Stimulated activated CD8-positive, alpha-beta memory T cell treated with anti-CD3 and anti-CD28 coated beads, Interleukin-7, amount 100 ng/mL, for 1 hour (primary cell): ENCODE measurements at places on chromosomes 3 and 15.

DNA sequence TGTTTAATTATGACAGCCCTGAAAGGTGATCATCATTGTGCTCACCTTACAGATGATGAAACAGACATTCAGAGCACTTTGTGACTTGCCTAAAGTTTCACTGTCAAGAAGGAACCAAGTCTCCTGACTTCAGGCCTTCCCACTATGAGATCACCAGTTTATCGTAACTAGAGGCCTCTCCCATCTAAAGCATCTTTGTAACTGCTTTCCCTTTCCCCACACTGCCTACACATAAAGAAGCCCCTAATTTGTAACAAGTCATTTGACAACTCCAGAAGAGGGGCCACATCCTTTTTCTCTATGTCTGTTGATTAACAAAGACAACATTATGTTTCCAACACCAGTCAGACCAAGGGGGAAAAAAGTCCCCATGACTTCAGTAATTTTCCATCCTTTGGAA is 1.1 kb downstream of the KLHL6 start:
- DNase-seq = no peak

GRCh38 chr15:81013396-81013929 is 12.7 kb downstream of the TLNRD1 start:
- DNase-seq = no peak

GRCh38 chr3:177689077-177689476 is 491.8 kb upstream of the TBL1XR1 start:
- DNase-seq = no peak

DNA sequence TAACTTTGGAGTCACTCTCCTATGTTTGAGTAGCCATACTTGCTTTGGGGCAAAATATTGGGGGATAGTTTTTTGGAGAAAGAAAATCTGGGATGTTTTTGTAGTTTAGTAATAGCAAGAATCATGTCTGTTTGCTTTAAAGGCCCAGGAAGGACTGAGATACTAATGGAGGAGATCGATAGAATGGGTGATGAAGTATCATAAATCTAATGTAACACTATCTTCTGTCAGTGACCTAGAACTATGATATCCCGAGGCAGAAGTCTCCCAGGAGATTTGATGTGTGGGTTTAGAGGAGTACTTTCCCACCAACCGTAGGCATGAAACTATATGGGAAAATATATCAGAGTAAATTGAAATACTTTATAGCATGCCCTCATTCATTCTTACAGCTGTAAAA is 21.0 kb upstream of the NFKBIZ start:
- no peak for DNase-seq

DNA sequence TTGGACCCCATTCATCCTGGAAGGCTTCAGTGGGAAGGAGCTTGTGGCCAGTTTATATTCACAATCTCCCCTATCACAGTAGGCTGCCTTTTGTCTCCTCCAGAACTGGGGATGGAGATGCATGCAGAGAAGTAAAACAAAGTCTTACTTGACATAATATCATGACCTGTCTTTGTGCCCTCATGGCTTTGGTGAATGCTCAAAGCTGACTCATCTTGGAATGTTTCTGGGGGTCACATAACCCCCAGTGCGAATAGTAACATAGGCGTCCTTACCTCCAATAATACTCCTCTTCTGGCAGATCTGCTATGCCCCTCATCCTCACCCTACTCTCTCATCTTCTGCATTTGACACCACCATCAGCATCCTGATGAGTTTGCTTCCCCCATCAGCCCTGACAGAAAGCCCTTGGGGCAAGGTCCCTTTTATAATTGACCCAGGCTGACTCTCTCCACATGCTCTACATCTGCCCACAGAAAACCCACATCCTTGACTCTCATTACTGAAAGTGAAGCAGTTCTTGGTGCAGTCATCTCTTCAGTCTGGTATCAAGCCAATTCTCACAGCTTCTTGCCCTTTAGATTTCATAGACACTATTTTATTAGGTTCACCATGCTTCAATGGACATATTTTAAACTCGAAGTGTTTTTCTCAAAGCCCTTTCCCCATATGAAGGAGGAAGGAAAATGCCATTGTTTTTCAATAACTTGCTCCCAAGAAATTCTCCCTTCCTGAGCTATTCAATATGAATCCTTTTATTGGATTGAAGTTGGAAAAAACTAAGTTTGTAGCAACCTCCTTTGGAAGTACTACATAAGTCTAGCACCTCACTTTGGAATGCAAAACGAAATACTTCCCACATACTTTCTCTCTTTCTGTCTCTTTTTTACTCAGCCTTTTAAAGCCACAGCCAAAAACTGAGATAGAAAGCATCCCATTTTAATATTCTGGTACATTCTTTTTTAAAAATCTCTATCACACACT is 36.6 kb downstream of the OSTN start:
- DNase-seq = no peak

DNA sequence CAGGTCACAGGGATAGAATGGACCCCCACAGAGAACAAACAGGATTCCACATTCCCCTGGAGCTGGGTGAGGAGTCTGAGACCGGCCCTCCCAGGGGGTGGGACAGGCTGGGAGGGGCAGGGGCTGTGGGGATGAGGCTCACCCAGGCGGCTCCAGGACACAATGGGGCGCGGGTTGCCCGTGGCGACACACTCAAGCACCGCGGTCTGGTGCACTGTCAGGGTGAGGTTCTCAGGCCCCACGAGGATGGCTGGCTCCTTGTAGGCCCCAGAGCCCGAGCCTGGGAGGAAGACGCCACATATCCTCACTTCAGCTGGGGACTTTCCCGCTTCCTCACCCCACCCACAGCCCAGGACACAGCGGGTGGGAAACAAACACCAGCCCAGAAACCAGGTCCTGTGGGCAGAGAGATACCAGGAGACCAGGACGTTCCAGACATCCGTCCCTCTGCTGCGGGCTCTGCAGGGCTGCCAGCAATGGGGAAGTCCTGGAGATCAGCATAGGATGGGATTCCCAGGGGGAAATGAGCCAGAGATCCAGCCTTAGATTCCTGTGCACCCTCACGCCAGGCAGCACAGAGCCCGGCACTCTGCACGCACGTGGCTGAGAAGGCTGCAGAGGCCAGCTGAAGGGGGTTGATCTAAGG is 30.2 kb downstream of the RNU5B-1 start:
- no peak for DNase-seq

- no peak for DNase-seq
These were observed 63.5 kb downstream of the EPHB1 start for GRCh38 chr3:134858441-134859035.

DNA sequence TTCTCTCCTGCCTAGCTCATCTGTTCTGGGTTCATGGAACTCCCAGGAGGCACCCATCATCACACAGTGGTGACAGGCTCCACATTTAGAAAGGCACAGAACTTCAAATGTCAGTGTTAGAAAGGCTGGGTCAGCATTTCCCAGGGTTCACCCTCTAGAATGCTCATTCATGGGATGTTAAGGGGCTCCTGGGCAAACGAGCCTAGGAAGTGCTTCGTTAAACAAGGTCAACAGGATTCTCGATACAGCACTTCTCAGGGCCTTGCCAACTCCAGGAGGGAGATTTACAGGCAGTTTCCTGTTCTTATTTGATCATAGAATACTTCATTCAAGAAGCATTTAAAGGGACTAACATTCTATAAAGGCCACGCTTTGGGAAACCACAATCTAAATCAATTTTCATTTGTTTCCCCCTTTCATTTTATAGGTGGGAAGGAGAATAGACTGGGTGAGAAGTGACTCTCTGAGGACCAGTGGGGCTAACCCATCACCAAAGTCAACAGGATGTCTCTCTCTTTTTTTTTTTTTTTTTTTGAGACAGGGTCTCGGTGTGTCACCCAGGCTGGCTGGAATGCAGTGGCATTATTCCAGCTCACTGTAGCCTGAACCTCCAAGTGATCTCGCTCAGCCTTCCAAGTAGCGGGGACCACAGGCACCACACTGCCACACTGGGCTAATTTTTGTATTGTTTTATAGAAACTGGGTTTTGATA is 14.3 kb downstream of the IGDCC4 start:
- DNase-seq = no peak

DNA sequence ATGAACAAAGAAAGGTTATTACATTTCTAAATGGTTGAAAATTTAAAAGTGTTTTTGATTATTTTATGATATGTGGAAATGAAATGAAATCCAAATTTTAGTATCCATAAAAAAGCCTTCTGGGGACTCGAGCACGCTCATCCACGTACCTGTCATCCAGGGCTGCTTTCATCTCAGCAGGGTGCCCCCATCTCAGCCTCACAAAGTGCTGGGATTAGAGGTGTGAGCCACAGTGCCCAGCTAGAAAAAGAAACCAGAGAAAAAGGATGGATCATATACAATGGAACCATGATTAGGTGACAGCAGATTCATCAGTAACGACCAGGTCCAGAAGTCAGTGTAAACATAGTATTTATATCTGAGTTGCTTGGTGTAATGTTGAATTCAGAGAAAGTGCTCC is 49.7 kb downstream of the STARD5 start:
- DNase-seq = no peak

DNA sequence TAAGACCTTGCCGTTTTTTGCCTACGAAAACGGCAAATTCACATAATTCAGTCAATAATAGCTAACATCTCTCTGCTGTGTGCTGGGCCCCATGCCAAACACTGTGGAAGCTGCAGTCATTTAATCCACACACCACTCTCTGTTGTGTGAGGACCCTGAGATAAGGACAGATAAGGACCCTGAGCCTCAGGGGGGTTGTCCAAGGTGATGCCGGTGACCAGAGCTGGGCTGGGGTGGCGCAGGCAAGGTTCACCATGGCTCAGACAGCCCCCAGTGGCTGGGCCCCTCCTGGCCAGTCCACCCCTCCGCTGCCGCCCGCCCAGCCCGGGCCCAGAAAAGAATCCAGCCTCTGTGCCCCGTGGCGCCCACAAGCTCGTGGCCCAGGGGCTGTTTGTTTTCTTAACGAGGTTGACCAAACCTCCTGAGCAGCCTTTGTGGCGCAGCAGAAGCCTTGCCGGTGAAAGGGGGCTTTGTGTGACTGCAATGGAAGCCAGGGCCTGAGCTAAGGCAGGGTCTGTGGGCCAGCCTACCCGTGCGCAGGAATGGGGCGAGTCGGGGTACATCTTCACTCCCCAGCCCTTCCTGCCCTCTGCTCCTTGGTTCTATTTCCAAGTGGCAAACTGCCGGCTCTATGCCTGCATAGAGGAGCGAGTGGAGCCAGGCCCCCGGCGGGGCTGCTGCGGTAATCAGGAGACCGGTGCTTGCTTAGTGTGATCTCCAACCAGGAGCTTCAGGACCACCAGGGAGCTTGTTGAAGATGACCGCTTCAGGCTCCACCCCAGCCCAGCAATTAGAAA is 4.4 kb upstream of the SNX22 start:
- no peak for DNase-seq

DNA sequence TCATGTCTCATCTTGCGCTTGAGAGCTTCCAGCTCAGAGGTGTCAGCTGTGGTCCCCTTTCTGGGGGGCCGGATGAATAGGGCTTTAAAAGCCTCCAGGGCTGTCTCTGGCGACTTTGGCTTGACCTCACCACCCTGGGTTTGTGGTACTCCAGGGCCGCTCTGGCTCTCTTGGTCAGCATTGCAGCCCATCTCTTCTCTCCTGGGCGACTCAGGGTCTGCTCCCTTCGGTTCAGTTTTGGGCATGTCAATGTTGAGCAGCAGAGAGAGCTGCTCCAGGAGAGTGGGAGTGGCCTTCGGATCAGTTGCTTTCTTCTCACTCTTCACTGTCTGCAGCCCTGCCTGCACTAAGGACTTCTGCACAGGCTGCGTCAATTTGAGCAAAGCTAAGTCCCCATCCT is 127.9 kb downstream of the FMN1 start:
- no peak for DNase-seq

- DNase-seq = no peak
These were observed 199.6 kb downstream of the FMN1 start for GRCh38 chr15:32994810-32995424.

GRCh38 chr15:57146506-57147201 is 228.2 kb downstream of the TCF12 start:
- no peak for DNase-seq

DNA sequence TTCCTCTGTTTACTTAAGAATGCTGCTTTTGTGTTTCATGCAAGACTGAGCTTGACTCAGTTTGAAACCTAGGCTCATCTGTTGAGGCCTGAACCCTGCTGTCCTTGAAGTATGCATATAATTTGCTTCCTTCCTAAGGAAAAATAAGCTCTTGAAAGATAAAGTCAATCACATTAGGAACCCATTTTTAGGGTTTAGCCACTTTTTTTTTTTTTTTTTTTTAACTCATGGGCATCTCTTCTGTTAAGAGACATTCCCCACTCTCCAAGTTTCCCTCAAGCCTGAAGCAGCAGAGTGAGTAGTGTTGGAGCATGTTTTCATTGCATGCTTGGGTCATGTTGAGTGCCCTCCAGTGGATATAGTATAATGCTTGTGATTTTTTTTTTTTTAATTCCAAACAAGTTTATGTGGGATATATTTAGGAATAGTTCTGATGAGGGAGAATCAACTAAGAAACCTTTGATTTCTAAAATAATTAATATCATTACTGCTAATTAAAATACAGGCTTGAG is 3.6 kb downstream of the CTNNB1 start:
- no peak for DNase-seq

- no peak for DNase-seq
These were observed 5.9 kb upstream of the POLG start for GRCh38 chr15:89340573-89340972.

GRCh38 chr3:27673701-27674100 is 48.4 kb downstream of the EOMES start:
- DNase-seq = no peak

- no peak for DNase-seq
These were observed 305.3 kb downstream of the SATB1 start for GRCh38 chr3:18119866-18120265.

DNA sequence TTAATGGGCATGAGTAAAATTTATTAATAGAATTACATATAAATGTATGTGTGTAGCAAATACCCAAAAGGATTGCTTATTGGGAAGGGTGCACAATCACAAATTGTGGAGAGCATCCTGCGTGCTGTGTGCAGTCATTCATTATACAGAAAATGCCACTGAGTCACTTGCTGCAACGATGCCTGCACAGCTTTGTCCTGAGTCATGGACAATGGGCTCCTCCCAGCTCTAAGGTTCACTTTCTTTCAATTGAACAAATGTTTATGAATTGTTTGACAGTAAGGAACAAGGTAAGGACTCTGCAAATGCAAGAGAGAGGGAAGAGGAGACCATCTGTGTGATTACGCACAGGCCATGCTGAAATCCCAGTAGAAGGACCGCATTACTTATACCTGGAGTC is 18.7 kb downstream of the CFAP161 start:
- no peak for DNase-seq

- DNase-seq = no peak
These were observed 68.7 kb downstream of the CGNL1 start for GRCh38 chr15:57444877-57445513.

DNA sequence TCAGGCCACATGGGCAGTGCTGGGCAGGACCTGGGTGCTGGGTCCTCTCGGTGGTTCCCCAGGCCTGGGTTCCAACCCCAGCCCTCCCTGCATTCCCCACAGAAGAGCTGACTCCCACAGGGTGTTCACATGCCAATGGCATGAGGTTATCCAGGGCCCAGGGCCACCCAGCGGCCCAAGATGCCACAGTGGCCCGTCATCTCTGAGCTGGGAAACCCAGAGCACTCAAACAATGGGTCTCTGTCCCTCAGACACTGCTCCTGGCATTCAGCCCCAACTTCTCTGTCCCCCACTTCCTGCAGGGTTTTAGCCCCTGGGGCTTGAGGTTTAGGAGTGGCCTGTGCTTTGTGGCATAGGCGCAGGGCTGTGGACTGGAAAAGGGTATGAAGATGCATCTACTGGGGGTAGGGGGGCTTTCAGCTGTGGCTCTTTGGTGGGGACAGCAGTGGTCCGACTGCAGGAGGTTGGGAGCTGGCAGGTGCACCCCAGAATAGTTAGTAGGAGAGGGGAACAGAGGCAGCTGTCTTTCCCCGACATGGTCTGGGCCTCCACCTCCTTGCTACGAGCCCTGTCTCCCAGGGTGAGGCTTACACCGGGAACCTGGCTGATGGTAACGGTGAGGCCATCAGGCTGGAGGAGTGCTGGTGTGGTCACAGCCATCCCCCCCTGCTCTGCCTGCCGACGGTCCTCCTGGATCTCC is 1.7 kb downstream of the CCDC9B start:
- no peak for DNase-seq
